ENCODE measurements at places on chromosomes 5 and 9.

GRCh38 chr5:41432481-41433253 lies 77.7 kb downstream of the PLCXD3 start:
- DNase-seq = no peak

DNA sequence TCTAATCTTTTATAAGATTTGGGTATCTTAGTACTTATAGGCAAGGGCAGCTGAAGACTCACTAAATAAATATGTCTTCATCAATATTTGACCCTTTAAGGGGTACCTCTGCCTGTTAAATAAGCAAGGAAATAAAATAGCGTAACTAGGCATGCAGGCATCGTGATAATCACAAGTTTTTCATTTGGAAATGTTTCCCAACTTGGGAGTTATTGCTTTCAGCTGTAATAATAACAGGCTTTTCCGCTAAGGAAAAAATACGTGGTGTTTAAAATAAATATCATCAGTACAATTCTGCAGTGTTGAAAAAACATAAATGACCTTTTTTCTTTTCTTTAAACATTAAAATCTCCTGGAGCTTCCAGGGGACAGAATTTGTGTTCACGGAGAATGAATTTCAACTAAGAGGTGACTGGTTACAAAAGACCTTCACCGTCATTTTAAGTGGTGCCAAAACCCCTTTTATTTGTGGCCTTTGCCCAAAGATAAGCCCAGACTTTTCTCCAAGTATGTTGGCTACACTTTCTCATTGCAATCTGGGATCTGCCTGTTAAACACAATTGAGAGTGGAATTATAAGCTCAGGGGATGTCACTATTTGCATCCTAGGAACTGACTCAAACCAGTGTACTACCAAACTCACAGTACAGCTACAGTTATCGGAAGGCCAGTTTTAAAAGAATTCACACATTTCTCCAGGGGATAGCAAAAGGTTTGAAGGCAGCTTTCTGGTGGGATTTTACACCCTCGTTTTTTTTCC lies 218.6 kb downstream of the FBXL7 start:
- DNase-seq = no peak

GRCh38 chr5:179806250-179807048 lies at the start of gene MGAT4B:
Gene MGAT4B (minus strand): TSS chr5:179806866. CDS start chr5:179806583, 283 bp downstream.
- DNase-seq = peak; percentile 81

DNA sequence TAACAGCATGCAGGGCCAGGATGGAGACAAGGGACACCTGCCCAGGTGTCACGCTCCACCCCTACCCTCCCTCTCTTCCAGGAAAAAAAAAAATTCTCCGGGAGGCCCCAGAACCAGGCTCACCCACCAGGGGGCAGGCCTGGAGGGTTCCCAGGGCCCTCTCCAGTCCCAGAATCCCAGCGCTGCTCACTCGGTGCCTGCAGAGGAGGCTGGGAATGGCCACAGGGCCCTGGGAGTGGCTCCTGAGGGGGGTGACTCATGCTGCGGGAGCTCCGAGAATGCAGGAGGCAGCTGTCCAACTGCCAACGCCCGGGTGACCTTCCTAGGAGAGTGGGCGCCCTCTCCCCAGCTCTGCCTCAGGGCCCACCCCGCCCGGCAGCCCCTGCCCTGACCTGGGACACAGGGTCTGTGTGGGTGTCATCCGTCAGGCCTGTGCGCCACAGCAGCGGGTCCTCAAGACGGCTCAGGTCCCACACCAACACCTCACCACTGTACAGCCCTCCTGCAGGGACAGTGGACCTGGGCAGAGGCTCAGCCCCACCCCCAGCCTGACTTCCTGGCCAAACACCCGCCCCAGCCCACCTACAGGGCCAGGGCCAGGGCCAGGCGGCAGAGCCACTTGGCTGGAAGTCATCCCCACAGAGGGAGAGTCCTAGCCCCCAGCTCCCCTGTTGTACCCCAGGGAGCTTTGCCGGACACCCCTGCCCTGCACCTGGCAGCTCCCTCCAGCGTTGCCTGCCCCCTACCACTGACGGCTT lies 21.2 kb downstream of the DYNC2I2 start:
- peak; percentile 97 for DNase-seq

- no peak for DNase-seq
Measured at GRCh38 chr5:10652151-10652550, 88.3 kb downstream of the ANKRD33B start.

DNA sequence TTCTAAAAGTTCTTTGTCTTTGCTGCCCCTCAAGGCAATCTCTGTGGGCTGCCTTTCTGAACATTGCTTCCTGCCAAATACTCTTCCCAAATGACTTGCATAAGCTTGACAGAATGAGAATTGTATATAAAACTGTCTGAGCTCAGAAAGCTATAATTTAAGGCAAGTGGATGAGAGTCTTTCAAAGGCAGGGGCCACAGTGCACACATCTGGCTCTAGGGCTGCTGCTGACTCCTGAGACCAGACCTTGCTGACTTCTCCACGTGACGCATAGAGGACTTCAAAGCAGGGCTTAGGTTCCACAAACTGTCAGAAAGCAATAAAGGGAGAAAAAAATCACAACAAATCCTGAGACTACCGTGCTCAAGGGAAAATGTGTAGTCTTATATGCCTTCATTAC lies 79.4 kb upstream of the DIRAS2 start:
- DNase-seq = no peak

Measured in HCEC 1CT (cell line).